ENCODE measurements at places on chromosomes 4 and X.

GRCh38 chr4:98285676-98286075 lies 24.5 kb downstream of the RAP1GDS1 start:
- DNase-seq = no peak

DNA sequence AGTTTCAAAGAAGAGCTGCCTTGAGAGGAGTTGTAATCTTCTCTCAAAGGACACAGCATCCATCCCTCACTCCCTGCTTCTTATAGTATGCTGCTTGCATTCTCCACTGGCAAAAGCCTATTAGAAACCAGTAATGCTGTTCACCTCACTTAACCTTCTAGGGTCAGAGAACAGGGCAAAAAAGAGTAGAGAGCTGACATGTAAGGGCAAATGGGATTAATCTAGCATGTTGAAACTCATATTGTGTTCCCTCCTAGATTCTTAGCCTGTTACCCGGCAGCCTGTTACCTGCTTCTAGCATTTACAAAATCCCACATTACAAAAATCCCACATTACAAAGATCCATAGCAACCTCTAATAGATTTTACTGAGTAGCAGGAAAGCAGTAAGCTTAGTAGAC lies 244.7 kb downstream of the SLC7A11 start:
- DNase-seq = no peak

DNA sequence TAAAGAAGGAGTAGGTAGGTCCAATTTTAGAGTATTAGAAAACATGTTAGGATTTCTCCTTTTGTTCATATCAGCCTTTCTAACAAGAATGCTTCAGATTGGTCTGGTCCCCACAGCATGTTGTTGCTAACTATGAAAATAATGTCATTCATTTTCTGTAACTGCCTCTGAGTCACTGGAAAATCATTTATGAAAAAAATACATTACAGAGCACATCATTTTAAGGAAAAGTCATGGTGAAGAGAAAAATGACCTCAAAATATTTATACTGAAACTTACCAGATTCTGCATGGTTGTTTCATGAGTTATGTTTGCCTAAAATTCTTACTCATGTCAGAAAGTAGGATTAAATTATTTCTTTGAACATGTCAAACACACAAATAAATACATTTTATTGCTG lies 35.2 kb downstream of the DTHD1 start:
- no peak for DNase-seq

DNA sequence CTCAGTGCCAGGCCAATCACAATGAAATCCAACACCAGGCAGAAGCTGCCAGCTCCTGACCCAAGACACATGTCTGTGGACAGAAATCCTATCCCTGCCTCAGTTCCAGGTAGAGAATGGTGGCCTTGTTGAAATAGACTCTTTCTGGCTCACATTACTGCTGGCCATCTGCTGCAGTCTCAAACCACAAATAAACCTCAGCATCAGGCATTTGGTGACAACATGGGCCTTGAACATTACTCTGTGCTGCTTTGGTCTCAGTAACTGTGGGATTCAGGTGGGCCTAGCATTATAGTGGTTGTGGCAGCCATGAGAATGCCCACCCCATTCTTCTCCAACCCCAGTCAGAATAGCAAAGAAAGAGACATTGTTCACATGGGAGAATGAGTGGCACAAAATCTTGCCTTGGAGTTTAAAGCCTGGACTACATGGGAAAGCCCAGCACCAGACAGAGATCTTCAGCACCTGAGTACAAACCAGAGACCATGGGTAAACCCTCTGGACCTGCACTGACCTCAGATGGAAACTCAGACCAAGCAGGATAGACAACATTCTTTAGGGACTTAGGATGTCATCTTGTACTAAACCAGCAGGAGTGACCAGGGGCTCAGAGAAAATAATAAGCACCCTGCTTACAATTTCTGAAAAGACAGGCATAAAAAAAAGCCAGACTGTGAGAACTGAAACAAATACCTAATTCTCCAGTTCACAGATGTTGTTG lies 50.4 kb upstream of the TRAM1L1 start:
- DNase-seq = no peak

GRCh38 chr4:111943796-111944203 lies 201.5 kb upstream of the FAM241A start:
- DNase-seq = no peak

- DNase-seq = no peak
These were observed 353.3 kb downstream of the OPHN1 start for GRCh38 chrX:68079961-68080360.

DNA sequence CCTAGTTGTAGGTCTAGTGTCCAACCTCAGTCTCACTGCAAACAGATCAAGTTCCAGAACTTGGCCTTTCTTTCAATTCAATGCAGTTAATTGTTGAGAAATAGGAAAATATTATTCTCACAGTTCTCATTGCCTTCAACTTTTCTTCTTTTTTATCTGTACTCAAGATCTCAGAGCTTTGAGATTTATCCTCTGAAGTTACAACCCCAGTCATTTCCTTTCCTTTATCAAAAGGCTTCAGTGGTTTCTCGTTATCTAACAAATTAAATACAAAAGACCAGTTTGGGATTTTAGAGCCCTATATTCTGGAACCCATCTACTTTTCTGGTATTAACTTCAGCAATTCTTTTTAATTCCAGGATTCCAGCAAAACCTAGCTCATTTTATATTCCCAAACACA lies 130.2 kb downstream of the TMA16 start:
- no peak for DNase-seq

GRCh38 chrX:134520860-134521390 lies 61.0 kb downstream of the HPRT1 start:
- no peak for DNase-seq

DNA sequence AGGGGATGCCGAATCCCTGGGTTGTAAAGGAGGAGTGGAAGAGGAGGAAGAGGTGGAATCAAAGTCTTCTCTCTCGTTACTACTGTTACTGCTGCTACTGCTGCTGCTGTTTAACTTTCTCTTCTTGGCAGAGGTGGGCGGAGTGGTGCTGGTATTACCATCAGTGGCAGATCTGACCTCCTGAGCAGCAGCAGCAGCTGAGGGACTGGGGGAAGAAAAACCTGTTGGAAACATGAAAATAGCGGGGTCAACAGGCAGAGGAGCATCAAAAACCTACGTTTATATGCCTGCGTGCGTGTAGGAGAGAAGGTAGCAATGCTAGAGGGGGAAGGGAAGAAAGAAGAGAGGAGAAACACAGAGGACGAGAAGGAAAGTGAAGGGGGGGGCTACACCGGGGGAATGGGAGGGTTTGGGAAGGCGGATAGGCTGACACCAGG lies 339 bp downstream of the CUL4B start:
- DNase-seq = peak; percentile 77

DNA sequence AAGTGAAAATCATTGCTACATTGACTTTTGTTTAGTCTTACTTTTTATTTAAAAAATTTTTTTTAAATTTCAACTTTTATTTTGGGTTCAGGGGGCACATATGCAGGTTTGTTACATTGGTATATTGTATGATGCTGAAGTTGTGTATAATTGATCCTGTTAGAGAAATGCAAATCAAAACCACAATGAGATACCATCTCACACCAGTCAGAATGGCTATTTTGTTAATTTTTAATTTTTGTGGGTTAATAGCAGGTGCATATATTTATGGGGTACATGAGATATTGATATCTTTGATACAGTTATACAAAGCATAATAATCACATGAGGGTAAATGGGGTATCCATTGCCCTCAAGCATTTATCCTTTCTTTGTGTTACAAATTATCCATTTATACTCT lies 34.1 kb downstream of the RBMX2 start:
- no peak for DNase-seq

DNA sequence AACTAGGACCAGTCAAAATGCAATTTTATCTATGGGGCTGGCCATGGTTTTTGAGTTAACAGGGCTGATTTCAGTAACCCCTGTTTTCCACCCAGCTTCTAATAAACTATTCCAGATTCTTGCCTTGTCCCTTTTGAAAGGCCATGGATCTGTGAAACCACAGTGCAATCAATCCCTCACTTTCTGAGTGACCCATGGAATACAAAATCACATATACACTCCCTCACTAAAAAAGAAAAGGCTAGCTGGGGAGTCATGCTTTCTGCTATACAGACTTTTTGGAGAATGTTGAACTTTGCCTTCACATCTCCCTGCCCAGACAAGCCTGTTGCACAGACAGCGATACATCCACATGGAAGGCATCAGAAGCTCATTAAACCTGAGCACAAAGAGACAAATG lies 47.9 kb downstream of the MAD2L1 start:
- no peak for DNase-seq

- no peak for DNase-seq
These were observed 65.6 kb downstream of the CDKL5 start for GRCh38 chrX:18490806-18491555.

DNA sequence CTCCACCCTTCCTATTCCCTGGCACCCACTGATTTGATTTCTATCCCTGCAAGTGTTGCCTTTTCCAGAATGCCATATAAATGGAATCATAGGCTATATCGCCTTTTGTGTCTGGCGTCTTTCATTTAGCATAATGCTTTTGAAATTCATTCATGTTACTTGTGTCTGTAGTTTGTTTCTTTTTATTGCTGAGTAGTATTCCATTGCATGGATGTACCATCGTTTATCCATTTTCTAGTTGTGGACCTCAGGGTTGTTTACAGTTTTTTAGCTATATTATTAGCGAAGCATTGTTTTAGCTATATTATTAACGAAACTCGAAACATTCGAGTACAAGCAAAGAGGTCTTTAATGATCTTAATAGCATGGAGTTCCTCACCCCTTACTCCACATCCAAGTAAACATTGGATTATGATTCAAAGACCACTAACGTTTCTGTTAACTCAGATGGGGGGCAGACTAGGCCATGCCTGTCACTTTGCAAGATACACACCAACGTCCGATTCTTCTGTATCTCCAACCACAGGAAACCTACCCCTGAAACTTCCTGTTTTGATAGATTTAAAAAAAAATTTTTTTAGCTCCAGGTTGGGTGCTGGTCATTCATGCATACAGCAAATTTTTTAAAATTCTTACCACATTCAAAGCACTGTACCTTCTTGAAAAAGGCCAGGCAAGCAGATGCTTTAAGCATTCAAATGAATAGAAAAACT lies 1.1 kb downstream of the DCK start:
- DNase-seq = no peak

DNA sequence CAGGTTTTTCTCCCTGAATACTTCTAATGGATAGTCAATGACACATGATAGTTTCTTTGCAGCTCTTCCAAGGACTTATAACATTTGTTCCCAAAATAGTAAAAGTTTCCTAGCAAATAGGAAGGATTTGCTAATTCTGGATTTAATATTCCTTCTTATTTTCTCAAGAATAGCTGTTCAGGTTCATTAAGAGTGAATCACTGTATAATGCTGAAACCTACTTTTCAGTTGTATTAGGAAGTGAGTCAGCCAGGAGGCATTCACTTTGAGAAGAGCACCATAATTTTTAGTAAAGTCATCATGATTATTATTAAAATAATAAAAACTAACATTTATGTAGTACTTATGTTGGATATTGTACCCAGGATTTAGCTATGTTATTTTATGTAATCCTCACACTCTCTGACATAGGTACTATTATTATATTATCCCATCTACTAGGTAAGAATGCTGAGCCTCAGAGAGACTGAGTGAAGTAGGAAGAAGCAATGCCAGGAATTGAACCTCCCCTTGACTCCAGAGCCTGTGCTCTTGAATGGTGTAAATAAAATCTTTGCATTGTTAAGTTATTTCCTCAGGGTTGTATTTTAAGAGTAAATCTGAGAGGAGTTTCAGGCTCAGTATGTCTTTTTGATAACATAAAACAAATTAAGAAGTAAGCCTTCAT lies 114.8 kb downstream of the REELD1 start:
- DNase-seq = no peak

GRCh38 chrX:3609810-3610209 lies 103.6 kb downstream of the PRKX start:
- DNase-seq = no peak

- no peak for DNase-seq
These were observed 62.4 kb upstream of the UGT2B15 start for GRCh38 chr4:68732653-68733466.

DNA sequence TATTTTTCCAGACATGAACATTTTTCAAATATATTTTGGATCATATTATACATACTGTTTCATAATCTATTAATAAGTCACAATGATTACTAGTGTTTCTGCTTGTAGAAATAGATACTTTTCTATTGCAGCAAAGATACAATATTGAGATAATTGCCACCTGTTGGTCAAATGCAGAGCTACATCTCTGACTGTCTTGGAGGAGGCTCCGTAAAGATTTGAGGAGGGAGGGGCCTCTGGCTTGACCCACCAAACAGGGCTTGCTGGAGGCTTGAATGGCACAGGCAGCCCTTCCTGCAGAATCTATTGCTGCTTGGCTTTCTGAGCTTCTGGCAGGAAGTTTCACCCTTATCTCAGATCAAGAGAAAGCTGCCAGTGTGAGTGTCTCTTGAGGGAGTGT lies 99.3 kb upstream of the ARMCX2 start:
- no peak for DNase-seq

DNA sequence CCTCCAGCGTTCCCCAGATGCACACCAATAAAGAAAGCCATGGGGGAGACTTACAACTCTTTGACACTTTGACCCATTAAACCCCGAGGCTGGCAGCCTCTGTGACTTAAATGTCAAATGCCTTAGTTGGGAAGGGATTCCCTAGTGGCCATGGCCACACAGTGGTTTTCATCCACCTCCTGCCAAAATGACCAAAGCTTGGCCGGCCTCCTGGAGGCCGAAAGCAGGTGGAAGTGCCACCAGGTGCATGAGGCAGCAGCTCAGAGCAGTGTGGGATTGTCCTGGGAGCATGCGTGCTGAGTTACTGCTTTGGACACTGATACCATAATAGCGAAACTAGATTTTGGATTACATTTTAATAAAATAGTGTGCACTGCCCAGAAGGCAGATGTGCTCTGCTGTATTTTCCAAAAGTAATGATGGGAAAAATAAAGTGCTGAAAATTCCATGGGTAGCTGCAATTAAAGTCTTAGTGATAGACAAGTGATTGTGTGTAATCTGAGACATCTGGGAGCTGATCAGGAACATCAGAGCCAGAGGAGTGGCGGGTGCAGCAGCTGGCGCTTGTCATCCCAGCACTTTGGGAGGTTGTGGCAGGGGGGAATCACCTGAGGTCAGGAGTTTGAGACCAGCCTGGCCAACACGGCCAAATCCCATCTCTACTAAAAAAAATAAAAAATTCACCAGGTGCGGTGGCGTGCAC lies 39.8 kb upstream of the TADA2B start:
- DNase-seq = peak; percentile 27
